ENCODE measurements at places on chromosomes 5 and 9.

GRCh38 chr9:114086607-114087006 lies 8.5 kb upstream of the AMBP start:
- no peak for DNase-seq

- DNase-seq: no peak
These were observed 281.5 kb upstream of the SLC24A2 start for GRCh38 chr9:20070336-20070735.

- DNase-seq: no peak
These were observed 74.7 kb downstream of the TMEM161B start for GRCh38 chr5:88193896-88194295.

- no peak for DNase-seq
These were observed 22.2 kb upstream of the MGAT1 start for GRCh38 chr5:180824630-180825476.

- no peak for DNase-seq
These were observed 68.2 kb upstream of the TBCA start for GRCh38 chr5:77844373-77844622.

GRCh38 chr9:132873403-132873802 lies 4.7 kb downstream of the AK8 start:
- DNase-seq: no peak

- DNase-seq: no peak
These were observed 701.5 kb upstream of the MEF2C start for GRCh38 chr5:89584339-89584956.

GRCh38 chr9:99023831-99024230 lies 80.1 kb downstream of the COL15A1 start:
- DNase-seq: no peak

DNA sequence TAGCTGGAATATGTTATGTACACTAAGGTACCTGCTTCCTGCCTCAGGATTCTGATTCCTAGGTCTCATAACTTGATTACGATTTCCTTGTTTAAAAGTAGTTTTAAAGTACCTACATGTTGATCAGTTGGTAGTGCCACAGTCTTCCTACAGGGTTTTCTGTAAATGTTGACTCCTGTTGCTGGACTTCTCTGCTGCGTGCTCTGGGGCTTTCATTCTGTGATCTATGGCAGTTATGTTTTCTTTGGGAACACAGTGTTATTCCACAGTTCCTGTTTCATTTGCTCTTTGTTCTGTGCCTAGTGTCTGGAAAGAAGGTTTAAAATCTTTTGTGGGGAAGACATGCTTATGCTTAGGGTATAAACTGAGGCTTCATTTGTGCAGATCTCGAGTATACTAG lies 343.5 kb downstream of the PLK2 start:
- DNase-seq: no peak

DNA sequence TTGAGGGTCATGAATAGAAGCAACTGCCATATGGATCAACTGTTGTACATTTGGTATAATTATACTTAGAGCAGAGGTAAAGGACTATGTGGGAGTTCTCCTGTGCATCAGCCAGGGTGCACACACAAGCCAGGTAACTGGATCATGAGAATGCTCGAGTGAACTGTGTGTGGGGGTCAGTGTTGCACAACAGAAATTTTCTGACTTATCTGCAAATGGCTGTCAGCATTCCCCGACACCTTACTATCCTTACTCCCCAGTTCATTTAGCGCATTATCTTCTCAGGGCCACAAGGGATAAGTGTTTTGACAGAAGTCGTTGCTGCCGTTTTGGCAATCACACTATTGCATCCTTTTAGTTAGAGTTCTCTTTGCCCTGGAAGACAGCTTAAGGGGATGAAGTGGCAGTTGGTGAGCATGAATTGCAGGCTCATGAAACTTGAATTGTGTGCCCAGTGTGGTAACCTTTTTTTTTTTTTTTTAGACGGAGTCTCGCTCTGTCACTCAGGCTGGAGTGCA lies 1.7 kb downstream of the CANX start:
- DNase-seq: no peak

- DNase-seq: no peak
These were observed 10.1 kb upstream of the THG1L start for GRCh38 chr5:157721159-157721558.

GRCh38 chr5:159322180-159322579 lies 8.1 kb downstream of the IL12B start:
- no peak for DNase-seq

GRCh38 chr5:96049398-96050272 lies 88.0 kb upstream of the ELL2 start:
- DNase-seq: no peak

DNA sequence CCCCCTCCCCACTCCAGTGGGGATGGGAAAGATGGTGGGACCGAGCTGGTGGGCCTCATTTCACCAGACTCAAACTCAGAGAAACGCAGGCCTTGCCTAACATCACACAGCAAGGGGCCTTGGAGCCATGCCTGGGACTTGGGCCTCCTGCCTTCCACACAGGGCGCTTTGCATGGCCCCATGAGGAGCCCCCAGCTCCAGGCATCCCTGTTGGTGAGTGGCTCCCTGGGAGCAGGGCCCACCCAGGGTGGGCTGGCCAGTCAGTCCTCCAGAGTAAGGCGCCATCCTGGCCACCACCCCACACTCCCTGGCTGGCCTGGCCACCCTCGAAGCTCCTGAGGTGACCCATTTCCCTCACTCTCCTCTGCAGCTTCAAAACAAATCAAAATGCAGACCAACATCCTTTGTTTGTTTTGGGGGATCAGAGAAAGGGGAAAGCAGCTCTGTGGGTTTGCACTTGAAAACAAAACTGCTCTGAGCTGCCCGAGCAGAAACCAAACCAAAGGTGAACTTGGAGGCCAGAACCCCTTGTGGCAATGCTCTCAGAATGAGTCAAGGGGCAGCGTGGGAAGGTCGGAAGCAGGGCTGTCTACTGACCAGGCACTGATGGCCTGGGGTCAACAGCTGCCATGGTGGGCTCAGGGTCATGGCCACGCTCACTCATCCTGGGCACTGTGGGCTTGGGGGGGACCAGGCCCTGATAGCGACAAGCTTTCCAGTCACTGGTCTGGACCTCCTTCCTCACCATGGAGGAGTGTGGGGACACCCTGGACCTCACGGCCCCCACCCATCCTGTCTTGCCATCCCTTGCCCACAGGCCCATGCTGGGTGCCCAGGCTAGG lies 37.0 kb upstream of the VDAC1 start:
- no peak for DNase-seq

DNA sequence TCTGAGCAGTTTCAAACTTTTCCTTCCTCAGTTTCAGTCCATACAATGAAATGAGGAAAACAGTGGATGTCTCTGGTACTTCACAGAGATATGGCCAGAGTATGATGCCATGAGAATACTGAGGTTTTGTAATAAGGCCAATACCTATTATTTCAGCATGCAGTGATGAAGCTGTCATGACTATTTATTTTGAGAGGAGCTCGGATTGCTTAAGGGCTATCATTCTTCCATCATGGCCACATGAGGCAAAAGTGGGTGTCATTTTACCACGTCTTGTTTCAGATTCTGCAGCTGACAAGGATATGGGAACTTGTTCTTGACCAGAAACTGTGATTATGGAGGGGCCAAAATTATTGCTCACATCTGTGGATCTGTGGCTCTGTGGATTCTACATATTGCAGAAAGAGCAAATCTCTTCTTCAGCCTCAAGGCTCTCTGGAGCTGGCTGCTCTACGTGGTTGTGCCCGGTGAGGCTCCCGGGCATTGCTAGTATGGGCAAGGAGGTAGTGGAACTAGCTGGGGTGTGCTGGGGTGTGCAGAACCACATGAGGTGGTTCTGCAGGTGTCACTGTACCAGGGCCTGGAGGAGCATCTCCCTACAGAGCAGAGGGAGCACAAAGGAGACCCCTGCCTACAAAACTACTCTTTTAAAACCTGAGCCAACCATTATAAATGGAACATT lies 180.3 kb downstream of the SEMA6A start:
- no peak for DNase-seq

DNA sequence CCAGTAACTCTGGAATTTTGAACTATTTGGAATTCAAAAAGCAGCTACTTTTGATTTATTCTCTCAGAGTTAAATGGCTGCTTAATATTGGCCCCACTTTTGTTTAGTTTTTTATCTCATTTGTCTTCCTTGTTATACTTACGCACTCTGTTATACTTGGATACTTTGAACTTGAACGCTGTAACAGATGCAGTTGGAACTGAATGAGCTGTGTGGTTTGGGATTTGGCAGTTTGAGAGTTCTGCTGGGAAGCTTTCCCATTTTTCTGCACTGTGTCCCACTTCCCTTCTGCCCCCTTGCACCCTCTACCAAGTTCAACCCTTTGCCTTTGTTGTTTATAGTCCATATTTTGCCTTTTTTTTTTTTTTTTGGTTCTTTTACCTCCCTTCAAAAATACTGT lies 3.8 kb downstream of the RHOBTB3 start:
- no peak for DNase-seq

DNA sequence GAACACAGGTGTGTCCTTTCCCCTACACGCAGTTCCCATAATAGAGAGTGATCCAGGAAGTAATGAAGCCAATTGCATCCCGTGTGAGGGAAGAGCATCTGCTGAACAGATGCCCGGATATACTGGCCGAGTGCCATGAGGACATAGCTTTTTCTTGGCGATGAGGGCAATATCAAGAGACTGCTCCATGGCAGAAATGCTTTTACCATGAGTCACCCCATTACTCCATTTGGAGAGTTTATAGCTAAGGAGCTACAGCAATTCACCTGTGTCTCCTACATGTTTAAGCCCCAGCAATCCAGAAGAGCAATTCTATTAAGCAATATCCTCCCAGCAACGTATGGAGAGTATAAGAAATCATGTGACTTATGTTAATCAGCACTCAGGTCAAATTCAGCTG lies 222.0 kb upstream of the KLF4 start:
- no peak for DNase-seq

All from stimulated activated CD8-positive, alpha-beta memory T cell treated with anti-CD3 and anti-CD28 coated beads, Interleukin-4, amount 100 ng/mL, for 4 hours (primary cell).